BJ (cell line): ENCODE measurements at places on chromosomes 1 and 21.

DNA sequence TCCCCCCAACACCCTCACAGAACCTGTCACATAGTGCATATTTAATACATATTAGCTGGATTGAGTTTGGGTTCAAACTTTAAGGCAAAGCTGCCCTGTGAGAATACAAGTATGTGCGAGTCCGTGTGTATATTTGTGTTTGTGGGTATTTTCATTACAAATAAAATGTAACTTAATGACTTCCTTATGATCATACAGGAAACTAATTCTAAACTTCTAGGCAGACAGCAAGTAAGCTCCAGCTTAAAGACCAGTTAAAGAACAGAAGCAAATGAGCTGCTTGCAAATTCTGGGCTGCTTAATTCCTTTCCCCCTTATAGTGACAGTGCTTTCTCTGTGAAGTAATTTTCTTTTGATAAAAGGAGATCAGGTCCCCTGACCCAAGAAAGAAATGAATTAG, 437.6 kb downstream of the TTLL7 start:
- no peak for DNase-seq

DNA sequence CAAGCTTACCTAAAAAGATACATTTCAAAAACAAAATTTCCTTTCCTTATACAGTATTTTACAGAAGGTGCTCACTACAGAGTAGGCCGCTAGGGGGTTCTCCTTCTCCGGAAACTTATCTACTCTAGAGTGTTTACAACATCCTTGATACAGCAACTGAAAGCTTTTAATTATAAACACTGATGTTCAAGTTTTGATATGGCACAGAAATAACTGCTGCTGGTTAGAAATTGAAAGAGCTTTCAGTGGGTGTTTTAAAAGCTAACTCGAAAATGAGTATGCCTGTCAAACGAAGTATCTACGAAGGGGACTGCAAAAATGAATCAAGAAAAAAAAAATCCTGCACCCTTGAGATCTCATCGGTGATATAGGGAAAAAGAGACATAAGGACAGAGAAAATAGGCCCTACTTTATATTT, 1.0 kb downstream of the YOD1 start:
- DNase-seq: no peak

DNA sequence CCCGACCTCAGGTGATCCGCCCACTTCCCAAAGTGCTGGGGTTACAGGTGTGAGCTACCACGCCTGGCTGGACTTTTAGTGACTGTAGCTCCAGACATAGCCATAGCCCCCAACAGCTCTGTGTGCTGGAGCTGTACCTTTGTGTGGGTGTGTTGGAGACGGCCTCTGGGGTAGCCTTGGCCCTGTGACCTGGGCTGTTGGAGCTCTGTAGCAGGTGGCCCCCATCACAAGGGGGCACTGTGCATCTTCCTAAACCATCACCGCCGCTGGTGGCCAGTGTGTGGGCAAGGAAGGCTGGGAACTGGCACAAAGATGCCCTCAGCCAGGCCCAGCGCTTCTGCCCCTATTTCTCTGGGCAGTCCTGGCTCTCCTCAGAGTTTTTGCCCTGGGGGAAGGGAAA, 38.4 kb upstream of the FOXO6 start:
- DNase-seq: no peak

- DNase-seq: no peak
These were observed 81.5 kb downstream of the OBSCN start for GRCh38 chr1:228289239-228289849.

GRCh38 chr1:33821291-33821690, 42.6 kb upstream of the HMGB4 start:
- DNase-seq: no peak
